ENCODE measurements at places on chromosomes 5 and 9.

GRCh38 chr5:17402289-17403121, 95.5 kb upstream of the TAF11L2 start:
- no peak for DNase-seq

GRCh38 chr5:5085381-5085780, 54.7 kb upstream of the ADAMTS16 start:
- DNase-seq = no peak

DNA sequence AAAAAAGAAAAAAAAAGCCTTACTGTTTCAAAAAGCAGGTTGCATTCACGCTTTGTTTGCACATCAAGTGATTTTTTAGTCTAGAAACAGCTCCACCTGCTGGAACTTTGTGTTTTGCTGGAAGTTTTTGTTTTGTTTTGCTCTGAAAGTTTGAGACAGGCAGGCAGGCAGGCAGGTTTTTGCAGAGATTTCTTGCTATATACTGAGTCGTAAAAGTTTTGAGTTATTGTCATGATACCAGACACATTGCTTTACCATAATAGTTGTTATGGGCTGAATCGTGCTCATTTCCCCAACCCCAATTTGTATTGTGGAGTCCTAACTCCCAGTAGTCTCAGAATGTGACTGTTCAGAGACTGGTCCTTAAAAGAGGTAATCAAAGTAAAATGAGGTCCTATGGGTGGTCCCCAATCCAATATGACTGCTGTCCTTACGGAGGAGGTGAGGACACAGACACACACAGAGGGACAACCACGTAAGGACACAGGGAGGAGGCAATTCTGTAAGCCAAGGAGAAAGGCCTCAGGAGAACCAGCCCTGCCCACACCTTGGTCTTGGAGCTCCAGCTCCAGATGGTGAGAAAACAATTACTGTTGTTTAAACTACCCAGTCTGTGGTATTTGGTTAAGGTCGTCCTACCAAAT, 20.9 kb downstream of the OR2Y1 start:
- peak; percentile 12 for DNase-seq

DNA sequence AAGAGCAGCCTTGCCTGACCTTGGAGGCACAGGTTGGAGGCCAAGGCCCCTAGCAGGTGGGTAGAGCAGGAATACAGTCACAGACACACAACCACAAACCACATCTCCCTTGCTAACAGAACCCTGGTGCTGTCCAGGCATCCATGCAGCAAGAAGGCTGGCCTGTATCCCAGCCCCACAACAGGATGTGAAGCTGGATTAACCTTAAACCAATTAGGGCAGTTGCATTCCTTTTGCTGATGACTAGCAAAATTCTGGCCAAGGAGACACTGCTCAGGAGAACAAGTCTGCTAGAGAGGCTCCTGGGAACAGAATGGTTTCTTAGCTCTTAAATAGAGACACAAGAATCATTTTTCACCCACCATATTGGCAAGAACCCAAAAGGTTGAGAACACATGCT, 97.8 kb downstream of the C5orf15 start:
- DNase-seq = no peak

DNA sequence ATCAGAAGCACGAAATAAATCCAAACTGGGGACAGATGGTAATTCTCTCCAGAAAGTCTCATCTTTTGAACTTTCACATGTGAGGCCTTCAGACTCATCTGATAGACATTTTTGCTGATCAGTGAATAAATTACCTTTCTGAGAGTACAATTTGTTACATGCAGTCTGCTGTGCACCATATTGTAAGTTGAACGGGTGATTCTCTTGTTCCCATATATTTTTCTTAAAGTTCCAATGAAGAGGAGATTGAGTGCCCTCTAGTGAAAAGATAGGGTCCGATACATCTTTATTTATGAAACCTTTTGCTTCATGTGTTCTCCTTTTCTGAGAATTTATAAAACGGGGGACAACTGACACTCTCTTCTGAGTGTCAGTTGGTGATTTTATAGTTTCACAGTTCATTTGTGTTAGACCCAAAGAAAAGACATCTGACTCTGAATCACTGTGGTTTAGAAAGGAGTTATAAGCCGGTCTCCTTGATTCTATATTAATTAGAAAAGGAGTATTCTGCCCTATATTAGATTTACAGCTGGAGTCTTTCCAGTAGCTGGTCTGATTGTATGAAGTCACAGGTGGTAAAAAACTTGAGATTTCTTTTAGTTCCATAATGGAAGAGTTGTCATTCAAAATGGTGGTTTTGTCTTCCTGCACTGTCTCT, 30.4 kb downstream of the GNG10 start:
- DNase-seq = no peak

DNA sequence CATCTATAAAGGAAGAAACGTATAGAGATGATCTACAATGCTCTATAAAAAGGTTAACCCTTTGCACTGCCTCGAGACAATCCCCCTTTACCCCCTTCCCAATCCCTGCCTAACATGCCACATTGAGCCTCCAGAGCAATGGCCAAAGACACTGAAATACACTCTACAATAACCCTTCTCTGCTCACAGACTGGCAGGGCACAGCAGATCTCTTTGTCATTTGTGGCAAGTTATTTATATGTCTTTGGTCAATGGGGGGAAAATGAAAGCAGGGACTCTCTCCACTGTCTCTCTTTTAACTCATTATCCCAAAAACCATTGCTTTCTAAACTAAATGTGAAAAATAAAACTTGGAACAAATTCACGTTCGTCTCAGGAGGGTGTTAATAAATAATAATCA, 51.7 kb downstream of the PTCH1 start:
- no peak for DNase-seq

- no peak for DNase-seq
Measured at GRCh38 chr5:67240065-67240464, 43.5 kb upstream of the CD180 start.

GRCh38 chr9:133677126-133678010, 41.2 kb downstream of the DBH start:
- no peak for DNase-seq

DNA sequence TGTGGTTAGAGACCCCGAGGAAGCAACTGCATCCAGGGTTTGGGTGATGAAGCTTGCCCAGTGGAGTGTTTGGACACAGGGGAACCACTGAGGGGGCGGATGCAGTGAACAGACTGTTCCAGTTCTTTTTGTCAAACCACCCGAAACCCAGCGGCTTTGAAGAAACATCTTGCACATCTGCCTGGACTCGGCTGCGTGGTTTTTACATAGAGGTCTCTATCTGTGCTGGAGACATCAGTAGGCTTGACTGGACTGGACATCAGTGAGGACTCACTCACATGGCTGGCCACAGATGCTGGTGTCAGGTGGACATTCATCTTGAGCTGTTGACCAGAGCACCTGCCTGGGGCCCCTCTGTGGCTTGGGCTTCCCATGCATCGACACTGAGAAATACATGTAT, 15.3 kb upstream of the SPATA31E1 start:
- DNase-seq = no peak

GRCh38 chr9:137458194-137459151, 661 bp downstream of the NSMF start:
- peak; percentile 44 for DNase-seq

DNA sequence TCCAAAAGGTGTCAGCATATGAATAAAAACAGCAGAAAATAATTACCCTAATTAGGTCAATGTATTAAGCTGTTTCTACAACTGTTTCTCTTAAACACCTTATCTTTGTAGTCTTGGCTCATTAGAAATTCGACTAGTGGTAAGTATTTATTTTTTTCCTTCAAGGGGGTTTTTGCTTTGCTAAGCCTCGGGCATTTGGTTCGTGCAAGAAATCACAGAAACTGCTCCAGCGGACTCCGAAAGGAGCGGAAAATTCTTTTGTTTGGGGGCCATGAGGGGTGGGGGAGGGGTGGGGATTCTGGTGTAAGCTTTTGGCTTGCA, 757 bp downstream of the ZBED3 start:
- DNase-seq = no peak

Data from GM19239 (cell line).